ENCODE measurements at places on chromosomes 6 and 20.
A peak's percentile ranks its signal among the peaks of the same experiment; 100 is the strongest.

GRCh38 chr20:57671662-57672061, 38.2 kb downstream of the PMEPA1 start:
- no peak for DNase-seq

GRCh38 chr6:149228311-149228955, 89.1 kb upstream of the TAB2 start:
- no peak for DNase-seq

DNA sequence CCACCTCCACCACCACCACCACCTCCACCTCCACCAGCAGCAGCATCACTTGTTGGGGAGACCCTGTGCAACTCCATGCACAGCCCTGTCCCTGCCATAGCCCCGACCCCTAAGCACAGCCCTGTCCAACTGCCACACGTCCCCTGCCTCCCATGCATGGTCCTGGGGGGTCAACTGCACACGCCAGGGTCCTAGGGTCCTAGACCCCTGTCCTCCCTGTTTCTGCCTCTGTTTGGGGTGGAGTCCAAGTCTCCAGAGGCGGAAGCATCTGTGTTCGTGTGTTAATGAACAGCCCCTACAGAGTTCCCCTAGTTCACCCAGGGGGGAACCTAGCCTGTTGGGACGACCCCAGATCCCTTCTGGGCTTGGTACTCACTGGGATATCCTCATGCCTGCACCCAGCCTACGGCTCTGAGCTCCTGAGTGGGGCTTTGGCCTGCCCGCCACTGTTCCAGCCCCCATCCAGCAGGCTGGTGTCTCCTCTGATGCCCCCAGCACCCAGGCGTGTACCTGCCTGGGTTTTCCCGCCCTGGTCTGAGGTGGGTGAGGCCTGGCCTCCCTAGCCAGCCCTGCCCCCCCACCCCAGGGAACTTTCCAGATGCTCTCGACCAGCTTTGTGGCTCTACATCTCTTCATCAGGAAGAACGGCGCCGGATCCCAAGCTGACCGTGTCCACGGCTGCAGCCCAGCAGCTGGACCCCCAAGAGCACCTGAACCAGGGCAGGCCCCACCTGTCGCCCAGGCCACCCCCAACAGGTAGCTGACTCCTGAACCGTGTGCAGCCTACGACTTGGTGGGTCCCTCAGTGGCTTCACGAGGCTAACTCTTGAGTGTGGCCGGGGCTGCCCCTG, 2.5 kb upstream of the TNFRSF6B start:
- DNase-seq = no peak

- no peak for DNase-seq
These were observed 11.5 kb upstream of the CST7 start for GRCh38 chr20:24937579-24937978.

GRCh38 chr6:13412211-13412610, 75.2 kb downstream of the GFOD1 start:
- no peak for DNase-seq

GRCh38 chr20:20553541-20553940, 158.9 kb downstream of the RALGAPA2 start:
- DNase-seq = no peak

DNA sequence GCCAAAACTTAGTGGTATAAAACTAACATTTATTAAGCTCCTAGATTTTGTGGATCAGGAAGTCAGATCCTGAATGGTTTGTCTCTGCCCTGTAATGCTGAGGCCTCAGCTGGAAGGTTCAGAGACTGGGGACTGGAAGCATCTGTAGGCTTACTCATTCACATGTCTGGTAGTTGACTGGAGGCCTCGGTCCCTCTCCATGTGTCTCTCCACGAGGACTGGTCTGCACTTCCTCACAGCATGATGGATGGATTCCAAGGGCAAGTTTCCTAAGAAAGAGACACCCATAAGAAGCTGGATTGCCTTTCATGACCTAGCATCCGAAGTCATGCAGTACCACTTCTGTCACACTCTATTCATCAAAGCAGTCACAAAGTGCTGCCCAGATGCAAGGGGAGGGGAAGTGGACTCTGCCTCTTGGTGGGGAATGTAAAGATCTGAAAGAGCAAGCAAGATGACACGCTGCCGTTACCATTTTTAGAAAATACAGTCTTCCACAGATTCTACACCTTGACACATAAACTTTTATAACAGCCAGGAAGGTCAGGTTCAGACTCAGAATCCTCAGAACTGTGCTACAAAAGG, 17.2 kb upstream of the MDGA1 start:
- DNase-seq = no peak

DNA sequence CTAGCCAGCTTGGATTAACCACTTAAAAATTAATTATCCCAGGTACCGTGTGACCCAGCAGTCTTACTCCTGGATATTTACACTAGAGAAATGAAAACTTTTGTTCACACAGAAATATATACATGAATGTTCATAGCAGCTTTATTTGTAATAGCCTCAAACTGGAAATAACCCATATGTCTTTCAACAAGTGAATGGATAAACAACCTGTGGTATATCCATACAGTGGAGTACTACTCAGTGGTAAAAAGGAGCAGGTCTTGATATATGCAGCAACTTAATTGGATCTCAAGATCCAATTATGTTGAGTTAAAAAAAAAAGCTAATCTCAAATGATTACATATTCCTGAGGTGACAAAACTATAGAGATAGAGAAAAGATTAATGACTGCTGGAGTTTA, 381.4 kb downstream of the CDKAL1 start:
- DNase-seq = no peak

- no peak for DNase-seq
These were observed 93.3 kb downstream of the PPP1R14C start for GRCh38 chr6:150236114-150236513.

GRCh38 chr6:145704143-145704781, 31.1 kb downstream of the EPM2A start:
- peak; percentile 4 for DNase-seq

GRCh38 chr6:53724501-53724900, 58.9 kb upstream of the KLHL31 start:
- no peak for DNase-seq

DNA sequence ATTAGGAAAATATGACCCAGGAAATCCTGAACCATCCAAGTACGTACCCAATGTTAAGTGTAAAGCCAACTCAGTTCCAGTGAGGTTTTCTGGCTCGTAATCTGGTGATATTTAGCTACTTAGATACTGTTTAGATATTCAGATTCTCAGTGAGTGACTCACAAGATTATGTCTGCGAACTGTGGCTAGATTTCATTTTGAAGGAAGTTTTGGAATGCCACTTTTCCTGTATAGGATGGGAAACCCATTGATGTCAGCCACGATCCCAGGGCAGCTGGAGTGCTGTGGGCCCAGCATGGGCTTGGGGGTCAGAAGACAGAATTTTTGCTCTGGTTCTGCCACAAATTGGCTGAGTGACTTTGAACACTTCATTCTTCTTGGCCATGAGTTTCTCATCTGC, 76.3 kb downstream of the TMEM170B start:
- DNase-seq = peak; percentile 93

GRCh38 chr20:61414455-61414991, 162.5 kb downstream of the CDH4 start:
- DNase-seq = no peak

- DNase-seq = no peak
These were observed 322.9 kb downstream of the SAMD5 start for GRCh38 chr6:147831356-147831755.

GRCh38 chr6:10033223-10033829, 381.5 kb downstream of the TFAP2A start:
- peak; percentile 48 for DNase-seq

DNA sequence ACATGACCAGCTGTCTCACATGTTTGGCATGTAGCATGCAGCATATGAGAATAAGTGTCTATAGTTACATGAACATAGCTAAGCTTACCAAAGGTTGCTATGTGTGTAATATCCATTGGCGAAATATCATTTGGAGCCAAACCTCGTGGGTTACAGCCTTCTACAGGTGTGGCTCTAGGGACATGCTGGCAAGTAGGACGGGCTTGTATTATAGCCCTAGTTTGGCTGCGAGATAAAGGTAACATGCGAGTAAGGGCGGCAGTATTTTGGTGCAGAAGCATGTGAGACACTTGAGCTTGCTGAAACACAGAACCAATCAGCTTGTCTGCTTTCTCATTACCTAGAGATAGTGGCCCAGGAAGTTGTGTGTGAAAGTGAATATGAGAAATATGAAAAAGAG, 6.5 kb upstream of the ABHD12 start:
- no peak for DNase-seq

GRCh38 chr6:152184917-152185574, 377.6 kb downstream of the ESR1 start:
- no peak for DNase-seq

- peak; percentile 49 for DNase-seq
These were observed at the start of gene CENPB for GRCh38 chr20:3786665-3787323. Gene CENPB (minus strand): TSS chr20:3786740. CDS start chr20:3786483, 257 bp downstream.

Measured in NCI-H226 (cell line).